ENCODE measurements at places on chromosomes 3 and 15. TPM values are rescaled to one million over a fixed set of nuclear protein-coding genes. Genes with fewer than 3 reads are reported as not detected.

Gene GP9
- not detected for total RNA-seq

Gene CADPS
- not detected for total RNA-seq

Gene WDR93
- total RNA-seq = 0.22 TPM

Gene CORO2B
- 0.66 TPM for total RNA-seq

Gene FMN1
- total RNA-seq = 2.9 TPM

Gene FOXB1
- not detected for total RNA-seq

Gene MOBP
- not detected for total RNA-seq

Gene A4GNT
- not detected for total RNA-seq

Gene SLC12A1
- total RNA-seq = not detected

Gene CRELD1
- total RNA-seq = 28.3 TPM

Gene SLC12A8
- total RNA-seq = 11.7 TPM

Gene GP5
- not detected for total RNA-seq

DNA sequence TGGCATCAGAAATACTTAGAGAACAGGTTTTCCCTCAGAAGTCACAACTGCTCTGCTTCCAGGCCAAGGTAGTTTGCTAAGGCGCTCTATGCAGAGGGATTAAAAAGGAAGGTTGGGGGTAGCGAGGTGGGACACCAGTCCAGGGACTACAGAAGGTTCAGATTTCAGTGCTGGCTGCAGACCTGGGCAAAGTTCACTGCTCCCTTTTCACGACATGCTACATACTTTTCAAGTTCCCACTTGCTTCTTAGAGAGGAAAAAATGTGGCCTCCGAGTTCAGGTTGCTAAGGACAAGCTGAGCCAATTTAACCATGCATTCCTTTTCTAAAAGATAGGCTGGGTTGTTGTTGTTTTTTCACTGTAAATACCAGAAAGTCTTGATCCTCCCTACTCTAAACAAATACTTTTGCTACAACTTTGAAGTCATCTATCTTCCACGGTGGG is 158.6 kb upstream of the NR2F2 start:
- H3K27me3 ChIP-seq = no peaks in the 10 kb centered on the region
- DNase-seq = no peak
- no peaks in the 10 kb centered on the region for H3K36me3 ChIP-seq
- no peaks in the 10 kb centered on the region for H3K4me1 ChIP-seq
- no peak overlapping the region for H3K4me3 ChIP-seq

DNA sequence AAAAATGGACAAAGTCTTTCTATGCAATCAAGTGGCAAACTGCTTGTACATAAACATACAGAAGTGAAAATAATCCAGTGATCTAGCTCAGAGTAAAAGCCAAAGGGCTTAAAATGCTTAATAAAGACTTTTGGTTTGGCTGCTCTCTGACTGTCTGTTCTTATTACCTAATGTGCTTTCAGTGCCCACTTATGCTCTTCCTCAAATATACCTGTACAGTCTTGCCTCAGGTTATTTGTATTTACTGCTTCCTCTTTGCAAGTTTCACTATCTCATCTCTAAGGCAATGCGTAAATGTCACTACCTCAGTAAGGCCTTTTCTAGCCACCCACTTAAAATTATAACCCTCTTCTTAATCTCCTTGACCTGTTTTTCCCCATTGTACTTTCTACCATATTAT is 171.8 kb downstream of the EPHA6 start:
- no peaks in the 10 kb centered on the region for H3K36me3 ChIP-seq
- H3K4me1 ChIP-seq = no peaks in the 10 kb centered on the region
- H3K27ac ChIP-seq = no peak overlapping the region
- H3K4me3 ChIP-seq = no peak overlapping the region
- no peak for DNase-seq
- no peaks in the 10 kb centered on the region for H3K27me3 ChIP-seq

- no peaks in the 10 kb centered on the region for H3K27me3 ChIP-seq
- DNase-seq = no peak
- no peak overlapping the region for H3K4me3 ChIP-seq
- H3K4me1 ChIP-seq = no peaks in the 10 kb centered on the region
These were observed 50.2 kb downstream of the SLC41A3 start for GRCh38 chr3:126033765-126034164.

- no peaks in the 10 kb centered on the region for H3K4me1 ChIP-seq
- no peak overlapping the region for H3K4me3 ChIP-seq
- no peak overlapping the region for H3K27ac ChIP-seq
- DNase-seq = no peak
- peaks cover 4% of the 10 kb centered on the region for H3K36me3 ChIP-seq
These were observed 228.9 kb upstream of the NR2E3 start for GRCh38 chr15:71581398-71581930.

DNA sequence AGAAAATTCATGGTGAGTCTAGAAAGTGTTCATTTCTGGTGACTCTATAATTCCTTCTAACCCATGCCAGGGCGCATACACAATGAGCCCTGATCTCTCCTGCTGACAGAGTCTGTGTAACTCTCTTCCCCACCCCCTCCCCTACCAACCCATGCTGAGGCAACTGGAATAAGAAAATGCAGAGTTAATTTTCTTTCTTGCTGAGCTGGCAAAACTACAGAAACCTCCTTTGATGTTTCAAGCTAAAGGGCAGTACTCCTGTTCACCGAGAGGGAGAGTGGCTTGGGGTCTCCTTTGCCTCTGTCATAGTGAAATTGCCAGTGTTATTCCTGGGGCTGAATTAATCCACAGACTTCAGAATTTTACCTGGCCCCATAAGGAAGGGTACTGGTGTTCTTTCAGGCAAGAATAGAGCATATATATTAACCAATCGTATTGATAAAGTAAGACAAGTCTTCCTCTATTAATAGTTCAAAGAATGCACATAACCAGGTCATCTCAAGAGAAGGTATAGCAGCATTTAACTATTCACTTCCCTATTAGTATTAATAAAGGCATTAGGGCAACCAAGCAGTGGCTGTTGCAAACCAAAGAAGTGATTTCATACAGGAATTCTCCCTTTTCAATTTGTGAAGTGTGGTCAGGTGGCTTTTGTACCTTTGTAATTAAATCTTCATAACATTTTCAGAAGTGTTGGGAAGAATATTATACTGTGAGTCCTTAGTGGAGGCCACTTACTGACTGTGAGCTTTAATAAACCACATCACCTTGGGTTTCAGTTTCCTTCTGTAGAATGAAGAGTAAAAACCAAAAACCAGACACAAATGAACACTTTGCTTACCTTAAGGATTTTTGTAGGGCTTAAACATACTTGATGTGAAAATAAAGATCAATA is 4.1 kb downstream of the GAP43 start:
- DNase-seq = no peak
- no peak overlapping the region for H3K4me3 ChIP-seq
- no peaks in the 10 kb centered on the region for H3K36me3 ChIP-seq

GRCh38 chr15:97968380-97968779 is 7.9 kb downstream of the ARRDC4 start:
- H3K27me3 ChIP-seq = no peaks in the 10 kb centered on the region
- no peak for DNase-seq
- no peak overlapping the region for H3K27ac ChIP-seq

DNA sequence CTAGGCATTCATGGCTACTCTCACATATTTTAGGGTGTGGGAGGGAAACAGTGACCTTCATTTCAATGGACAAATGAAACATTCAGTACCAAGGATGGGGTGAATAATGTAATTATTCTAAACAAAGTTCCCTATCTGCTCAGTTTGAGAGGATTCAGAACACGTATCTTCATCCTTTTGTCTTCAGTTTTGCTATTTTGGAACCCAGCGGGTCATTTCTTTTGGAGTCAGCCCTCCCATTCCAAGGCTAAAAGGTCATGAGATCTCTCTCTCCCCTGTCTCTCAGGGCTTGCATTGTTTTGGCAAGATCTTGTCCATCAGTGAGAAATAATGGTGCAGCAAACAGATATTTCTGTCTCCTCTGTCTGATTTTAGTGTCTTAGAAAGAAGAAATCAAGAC is 16.3 kb upstream of the GATM start:
- H3K4me1 ChIP-seq = peaks cover 20% of the 10 kb centered on the region
- no peak for DNase-seq
- H3K27me3 ChIP-seq = no peaks in the 10 kb centered on the region
- no peak overlapping the region for H3K4me3 ChIP-seq
- no peak overlapping the region for H3K27ac ChIP-seq
- no peaks in the 10 kb centered on the region for H3K36me3 ChIP-seq

DNA sequence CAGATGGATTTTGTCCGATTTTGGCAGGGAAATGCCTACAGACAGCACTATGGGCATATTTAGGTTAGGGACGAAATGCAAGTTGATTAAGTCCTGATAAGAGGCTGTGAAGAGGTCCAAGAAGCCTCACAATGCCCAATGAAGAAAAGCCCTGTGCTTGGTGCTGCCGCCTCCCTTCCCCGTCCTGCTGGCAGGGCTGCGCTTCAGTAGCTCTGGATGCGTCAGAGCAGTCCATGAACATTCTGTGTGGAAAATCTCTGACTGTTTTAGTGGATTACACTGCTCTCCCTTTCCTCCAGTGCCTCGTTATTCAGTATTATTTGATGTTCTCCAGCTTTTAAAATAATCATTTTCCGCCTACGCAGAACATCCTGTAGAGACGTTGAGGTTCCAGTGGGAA is 39.6 kb downstream of the MLH1 start:
- H3K27me3 ChIP-seq = no peaks in the 10 kb centered on the region
- no peak for DNase-seq
- no peaks in the 10 kb centered on the region for H3K4me1 ChIP-seq

- no peak overlapping the region for H3K4me3 ChIP-seq
- H3K27me3 ChIP-seq = no peaks in the 10 kb centered on the region
- no peak overlapping the region for H3K27ac ChIP-seq
These were observed 1256.5 kb downstream of the SI start for GRCh38 chr3:163821841-163822240.

GRCh38 chr3:156433910-156434309 is 121.0 kb downstream of the SSR3 start:
- no peak for DNase-seq
- no peak overlapping the region for H3K4me3 ChIP-seq
- no peaks in the 10 kb centered on the region for H3K4me1 ChIP-seq
- H3K27ac ChIP-seq = no peak overlapping the region

DNA sequence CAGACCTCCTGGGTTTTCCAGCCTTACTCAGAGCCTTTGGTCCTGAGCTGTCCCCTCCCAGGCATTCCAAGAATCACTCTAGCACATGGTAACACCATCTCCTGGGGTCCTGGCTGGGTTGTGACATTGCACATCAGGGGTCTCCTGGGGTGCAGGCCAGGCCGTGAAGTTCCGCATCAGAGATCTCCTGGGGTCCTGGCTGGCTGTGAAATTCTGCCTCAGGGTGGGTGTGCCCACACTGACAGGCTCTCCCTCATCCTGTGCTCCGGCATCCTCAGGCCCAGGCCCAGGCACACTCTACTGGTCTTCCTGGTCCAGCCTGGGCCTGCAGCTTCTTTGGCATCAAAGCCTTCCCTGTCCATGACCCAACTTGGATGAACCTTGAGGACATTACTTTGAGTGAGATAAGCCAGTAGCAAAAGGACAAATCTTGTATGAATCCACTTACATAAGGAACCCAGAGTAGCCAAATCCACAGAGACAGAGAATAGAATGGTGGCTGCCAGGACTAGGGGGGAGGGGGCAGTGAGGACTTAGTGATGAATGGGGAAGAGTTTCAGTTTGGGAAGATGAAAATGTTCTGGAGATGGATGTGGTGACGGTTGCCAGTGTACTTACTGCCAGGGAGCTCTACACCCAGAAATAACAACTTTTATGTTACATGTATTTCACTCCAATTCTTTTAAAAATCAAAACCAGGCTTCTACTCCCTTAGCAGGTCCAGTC is 49.1 kb upstream of the KLF13 start:
- no peaks in the 10 kb centered on the region for H3K27me3 ChIP-seq
- no peak overlapping the region for H3K27ac ChIP-seq
- no peak for DNase-seq
- H3K36me3 ChIP-seq = no peaks in the 10 kb centered on the region
- H3K4me3 ChIP-seq = no peak overlapping the region

DNA sequence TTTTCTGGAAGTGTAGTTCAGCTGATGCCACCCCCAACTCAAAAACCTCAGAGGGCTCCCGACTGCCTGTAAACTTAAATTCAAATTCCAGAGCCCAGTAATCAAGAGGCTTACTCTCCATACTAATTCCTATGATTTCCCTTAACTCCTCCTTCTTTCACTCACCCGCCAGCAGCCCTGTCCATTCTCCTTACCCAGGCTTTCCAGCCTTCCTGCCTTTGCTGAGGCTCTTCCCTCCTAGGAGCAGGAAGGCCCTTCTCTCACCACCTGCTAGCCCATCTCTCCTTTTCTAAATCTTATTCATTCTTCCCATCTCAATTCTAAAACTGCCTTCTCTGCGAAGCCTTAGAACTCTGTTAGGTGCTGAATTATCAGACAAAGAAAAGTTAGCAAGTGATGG is 30.4 kb downstream of the RORA start:
- no peak overlapping the region for H3K4me3 ChIP-seq
- DNase-seq = no peak
- H3K27me3 ChIP-seq = peaks cover 30% of the 10 kb centered on the region
- no peak overlapping the region for H3K27ac ChIP-seq

GRCh38 chr3:58217209-58217811 is 6.5 kb upstream of the DNASE1L3 start:
- H3K4me3 ChIP-seq = peak overlapping the region; percentile 46
- H3K4me1 ChIP-seq = peaks cover 60% of the 10 kb centered on the region
- peak overlapping the region; percentile 82 for H3K27ac ChIP-seq
- DNase-seq = peak; percentile 87
- no peaks in the 10 kb centered on the region for H3K27me3 ChIP-seq

All from PC-3 (cell line).